Stomach (tissue), 19 donors: ENCODE measurements at places on chromosomes 13 and 19. TPM values are rescaled to one million over a fixed set of nuclear protein-coding genes. Genes with fewer than 3 reads are reported as not detected.

The CCL25 gene
- not detected for polyA plus RNA-seq

The PSG7 gene
- not detected for polyA plus RNA-seq

The MYDGF gene
- polyA plus RNA-seq: 86.6 TPM

The CD22 gene
- 2.0 TPM for polyA plus RNA-seq

The OR7D2 gene
- 0.05 TPM for polyA plus RNA-seq

The C19orf85 gene
- 0.23 TPM for polyA plus RNA-seq

The ANKLE1 gene
- polyA plus RNA-seq: not detected

The ZNF805 gene
- polyA plus RNA-seq: 0.53 TPM

The APLP1 gene
- polyA plus RNA-seq: 31.3 TPM

The ZNF135 gene
- 2.7 TPM for polyA plus RNA-seq

The IZUMO2 gene
- not detected for polyA plus RNA-seq

The LRRC63 gene
- not detected for polyA plus RNA-seq

The SIGLEC5 gene
- 1.2 TPM for polyA plus RNA-seq

The CEACAM8 gene
- polyA plus RNA-seq: 0.05 TPM

GRCh38 chr19:18662972-18663732 is 20.3 kb upstream of the CRTC1 start:
- no peak for DNase-seq

- no peak for DNase-seq
Measured at GRCh38 chr19:31074199-31075125, 274.8 kb downstream of the TSHZ3 start.

GRCh38 chr13:88958821-88959220 is 1287.7 kb downstream of the SLITRK5 start:
- DNase-seq: no peak

DNA sequence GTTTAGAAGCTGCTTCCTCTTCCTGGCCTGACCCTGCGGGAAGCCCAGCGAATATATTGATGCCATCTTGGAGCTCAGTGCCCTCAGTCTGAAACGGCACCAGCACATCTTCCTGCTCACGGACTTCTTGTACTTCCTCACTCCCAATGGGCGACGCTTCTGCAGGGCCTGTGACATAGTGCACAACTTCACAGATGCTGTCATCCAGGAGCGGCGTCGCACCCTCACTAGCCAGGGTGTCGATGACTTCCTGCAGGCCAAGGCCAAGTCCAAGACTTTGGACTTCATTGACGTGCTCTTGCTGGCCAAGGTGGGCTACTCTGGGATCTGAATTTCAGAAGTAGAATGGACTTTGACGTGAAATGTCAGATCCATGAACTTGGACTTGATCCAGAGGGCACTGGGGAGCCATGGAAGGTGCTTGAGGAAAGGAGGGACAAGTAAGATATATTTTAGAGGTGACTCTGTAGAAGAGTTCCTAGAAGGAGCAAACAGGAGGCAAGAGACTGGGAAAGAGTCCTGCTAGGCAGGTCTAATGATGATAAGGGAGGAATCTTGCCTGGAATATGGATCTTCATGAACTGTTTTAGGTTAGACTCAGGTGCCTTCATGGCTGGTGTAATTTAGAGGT is 38.4 kb upstream of the CYP4F8 start:
- no peak for DNase-seq

DNA sequence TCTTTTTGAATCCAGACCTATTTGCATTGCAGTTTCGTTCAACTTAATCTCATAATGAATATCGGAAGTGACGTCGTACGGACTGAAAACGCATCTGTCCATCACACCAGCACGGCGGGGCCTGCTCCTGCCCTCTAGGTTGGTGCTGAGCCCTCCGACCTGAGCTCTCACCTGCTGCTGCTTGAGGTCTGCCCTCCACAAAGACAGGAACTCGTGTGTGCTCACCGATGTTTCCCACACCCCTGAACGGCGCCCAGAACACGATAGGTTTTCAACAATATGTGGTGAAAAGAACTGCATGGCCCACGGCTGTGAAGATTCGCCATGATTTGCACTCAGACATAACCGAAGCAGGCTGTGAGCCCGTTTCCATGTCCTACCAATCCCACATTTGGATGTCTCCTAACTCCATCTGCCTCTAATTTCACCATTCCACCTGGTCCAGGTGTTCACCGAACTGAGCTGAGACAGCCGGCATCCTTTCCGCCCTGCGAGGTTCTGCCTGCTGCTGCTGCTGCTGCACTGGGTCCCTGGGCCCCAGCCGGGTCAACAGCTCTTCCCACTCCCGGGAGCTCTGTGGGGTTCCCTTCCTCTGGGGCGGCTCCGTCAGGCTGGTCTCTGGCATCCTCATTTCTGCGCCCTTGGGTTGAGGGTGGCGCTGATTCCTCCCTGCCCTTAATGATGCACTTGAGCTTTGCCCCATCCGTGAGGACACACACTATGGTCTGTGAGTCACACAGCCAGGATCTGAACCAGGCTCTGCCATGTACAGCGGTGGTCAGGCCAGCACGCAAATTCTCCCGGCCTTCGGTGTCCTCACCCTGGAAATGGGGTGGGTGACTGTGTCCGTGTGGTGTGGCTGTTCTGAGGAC is 20.9 kb downstream of the GRTP1 start:
- DNase-seq: no peak

DNA sequence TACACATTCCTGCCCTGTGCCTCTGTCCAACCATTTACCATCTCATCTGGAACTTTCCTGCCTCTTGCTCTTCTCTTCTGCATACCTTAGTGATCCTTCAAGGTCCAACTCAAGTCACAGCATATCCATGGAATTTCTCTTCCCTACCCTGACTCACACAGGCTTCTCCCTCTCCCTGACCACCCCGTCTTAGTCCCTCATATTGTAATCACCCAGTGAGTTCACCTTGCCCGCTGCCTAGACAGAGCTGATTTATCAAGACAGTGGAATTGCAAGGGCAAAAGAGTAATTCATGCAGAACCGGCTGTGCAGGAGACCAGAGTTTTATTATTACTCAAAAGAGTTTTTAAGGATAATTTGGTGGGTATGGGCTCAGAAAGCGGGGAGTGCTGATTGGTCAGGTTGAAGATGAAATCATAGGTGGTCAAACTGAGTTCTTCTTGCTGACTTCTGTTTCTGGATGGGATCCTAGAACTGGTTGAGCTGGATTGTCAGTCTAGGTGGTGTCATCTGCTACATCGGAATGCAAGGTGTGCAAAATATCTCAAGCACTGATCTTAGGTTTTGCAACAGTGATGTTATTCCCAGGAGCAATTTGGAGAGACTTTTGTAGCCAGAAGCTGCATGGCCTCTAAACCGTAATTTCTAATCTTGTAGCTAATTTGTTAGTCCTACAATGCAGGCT is 67.2 kb downstream of the HSPH1 start:
- DNase-seq: no peak

DNA sequence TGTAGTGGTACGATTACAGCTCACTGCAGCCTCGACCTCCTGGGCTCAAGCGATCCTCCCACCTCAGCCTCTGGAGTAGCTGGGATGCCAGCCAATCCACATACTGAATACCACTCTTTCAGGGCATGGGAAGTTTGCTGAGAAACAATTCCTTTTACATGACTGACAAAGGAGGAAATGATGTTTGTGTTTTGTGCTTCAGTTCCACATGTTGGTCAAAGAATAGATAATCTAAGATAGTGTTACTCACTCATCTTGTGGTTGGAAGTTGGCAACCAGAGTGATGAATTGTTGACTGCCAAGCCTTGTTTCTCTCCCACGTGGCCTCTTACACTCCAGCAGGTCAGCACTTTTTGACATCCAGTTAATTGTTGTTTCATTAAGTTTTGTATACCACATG is 7.6 kb downstream of the MBD3L2B start:
- no peak for DNase-seq

GRCh38 chr13:37736045-37736444 is 133.5 kb downstream of the TRPC4 start:
- no peak for DNase-seq

DNA sequence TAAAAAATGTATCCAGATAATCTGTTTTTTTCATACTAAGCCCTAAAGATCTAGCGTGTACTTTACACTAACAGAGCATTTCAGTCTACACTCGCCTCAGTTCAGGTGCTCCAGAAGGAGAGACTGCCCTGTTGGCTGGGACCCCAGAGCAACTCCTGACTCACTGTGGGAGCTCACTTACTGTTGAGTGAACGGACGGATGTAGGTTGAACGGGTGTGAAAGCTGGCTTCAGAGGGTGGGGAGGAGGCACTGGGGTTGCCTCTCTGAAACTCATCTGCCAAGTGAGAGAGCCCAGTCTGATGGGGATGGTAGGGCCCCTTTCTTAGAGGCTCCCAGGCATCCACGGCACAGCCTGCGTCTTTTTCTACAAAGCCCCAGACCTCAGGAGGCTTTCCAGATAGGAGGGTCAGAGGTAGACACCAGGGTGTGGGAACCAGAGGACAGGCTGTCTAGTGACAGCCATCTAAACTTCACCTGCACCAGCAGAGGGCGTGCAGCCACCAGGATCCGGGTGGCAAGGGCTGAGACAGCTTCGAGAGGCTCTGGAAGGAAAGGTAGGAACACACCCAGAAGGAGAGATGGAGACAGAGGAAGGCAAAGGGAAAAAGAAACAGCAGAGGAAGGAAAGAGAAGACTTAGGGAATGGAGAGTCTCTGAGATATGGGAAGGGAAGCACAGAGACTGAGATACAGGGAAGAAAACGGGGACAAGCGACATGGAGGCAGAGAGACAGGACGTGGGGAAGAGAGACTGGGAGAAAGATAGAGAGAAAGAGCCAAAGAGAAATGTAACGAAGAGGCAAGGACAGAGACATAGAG is 3.7 kb downstream of the KASH5 start:
- peak; percentile 82 for DNase-seq

- DNase-seq: peak; percentile 89
Measured at GRCh38 chr19:11382898-11383705, 1.0 kb downstream of the EPOR start.

DNA sequence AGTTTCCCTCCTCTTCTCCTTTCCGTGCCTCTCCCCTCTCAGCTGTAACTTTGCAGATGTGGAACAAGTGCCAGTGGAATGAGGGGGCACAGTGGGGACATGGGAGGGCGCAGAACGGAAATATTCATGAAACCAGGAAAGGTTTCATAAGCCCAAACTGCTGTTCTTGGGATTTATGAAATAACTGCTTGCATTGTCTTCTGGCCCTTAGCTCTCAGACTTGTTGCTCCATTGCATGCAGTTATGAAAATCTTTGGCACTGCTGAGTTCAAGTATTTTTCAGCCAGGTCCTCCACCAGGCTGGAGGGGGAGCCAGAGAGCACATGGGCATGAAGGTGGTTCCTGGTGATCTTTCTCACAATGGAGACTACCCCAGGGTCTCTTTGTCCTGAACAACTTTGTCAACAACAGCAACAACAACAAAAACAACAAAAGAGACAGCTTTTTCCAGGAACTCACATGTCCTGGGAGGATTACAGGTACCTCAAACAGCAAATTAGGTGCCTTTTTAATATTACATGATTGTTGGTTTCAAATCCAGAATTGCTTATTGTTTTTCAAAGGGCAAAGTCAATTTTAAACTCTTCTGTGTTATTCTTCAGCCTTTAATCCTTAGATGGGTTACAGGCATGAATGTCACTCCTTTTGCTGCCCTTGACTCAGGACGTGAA is 1.5 kb downstream of the RGCC start:
- peak; percentile 79 for DNase-seq

DNA sequence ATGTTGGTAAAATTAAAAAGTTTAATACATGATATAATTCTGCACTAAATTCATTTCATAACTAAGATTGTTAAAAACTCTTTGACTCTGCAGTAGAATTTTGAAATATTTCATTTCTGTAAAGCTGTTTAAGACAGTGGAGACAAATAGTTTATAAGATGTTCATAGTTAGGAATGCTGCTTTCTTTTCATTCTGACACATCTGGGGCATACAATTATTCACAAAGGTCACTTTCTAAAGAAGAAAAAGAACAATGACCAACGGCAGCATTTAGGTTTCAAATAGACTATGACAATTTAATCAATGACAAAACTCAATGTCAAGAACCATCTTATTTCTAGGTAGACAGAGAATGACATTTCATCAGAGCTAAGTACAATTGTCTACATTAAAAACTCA is 1422.1 kb downstream of the PCDH9 start:
- no peak for DNase-seq

- DNase-seq: no peak
Measured at GRCh38 chr13:87821512-87821911, 150.3 kb downstream of the SLITRK5 start.

DNA sequence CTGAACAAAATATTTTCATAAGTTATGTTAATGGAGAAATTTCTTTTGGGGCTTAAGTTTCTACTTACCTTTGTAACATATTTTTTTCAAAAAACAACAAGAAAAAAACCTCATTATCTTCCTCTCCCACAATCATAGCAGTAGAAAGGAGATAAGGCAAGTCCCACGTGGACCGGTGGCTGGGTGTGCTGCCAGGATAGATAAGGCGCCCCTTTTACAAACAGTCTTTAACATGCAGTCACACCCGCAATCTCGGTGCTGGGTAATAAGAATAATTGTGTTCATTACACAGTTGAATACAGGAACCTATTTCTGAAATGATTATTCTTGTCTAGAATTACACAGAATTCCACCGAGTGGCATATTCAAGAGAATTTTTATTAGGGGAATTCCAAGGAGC is 1202.3 kb downstream of the UQCRFS1 start:
- peak; percentile 77 for DNase-seq

DNA sequence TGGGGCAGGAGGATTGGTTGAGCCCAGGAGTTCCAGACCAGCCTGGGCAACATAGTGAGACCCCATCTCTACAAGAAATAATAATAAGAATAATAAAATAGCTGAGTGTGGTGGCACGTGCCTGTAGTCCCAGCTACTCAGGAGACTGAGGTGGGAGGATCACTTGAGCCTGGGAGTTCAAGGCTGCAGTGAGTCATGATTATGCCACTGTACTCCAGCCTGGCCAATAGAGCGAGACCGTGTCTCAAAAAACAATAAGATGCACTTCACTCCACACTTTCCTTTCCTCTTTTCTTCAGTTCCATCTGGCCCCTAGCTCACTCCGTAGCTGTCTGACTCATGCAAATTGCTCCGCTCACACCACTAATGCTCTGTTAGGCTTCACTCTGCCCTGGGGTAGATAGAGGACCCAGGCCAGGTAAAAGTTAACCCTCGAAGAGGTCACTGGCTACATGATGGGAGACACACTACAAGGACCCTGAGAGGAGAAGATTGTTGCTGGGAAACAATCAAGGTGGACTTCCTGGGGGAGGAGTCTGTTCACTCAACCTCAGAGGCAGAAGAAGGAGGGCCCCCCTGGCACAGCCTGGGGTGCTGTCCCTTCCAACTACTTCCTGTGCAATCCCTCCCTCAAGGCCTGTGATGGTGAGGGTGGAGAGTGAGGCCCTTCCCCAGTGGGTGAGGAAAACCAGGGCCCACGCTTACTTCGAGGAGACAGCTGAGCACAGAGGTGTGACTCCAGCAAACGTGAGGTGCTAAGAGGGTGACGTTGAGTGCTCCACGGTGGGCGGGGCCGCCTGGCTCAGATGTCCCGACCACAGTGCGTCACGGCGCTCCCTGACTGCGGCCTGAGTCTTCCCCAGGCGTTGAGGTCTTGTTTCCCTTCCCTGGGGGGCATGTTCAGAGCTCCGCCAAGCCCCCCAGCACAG is 8.8 kb upstream of the TNFSF9 start:
- peak; percentile 46 for DNase-seq

DNA sequence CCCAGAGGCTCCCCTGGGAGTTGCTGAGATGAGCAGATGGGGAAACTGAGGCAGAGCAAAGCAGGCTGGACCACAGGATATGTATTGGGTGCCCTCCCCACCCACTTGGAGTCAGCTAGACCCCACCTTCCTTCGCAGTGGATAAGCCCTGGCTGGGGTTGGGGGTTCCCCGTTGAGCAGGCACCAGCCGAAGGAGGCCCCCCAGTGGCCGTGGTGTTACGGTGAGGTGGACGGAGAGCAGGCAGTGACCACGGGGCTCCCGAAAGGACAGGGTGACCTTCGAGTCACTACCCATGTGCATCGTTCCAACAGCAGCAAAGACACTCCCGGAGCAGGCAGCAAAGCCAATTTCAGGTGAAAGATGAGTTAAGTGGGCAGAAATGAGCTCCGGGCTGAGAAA is 62.4 kb upstream of the ADGRE5 start:
- no peak for DNase-seq
